ENCODE measurements at places on chromosomes 6 and 20. TPM values are rescaled to one million over a fixed set of nuclear protein-coding genes. Genes with fewer than 3 reads are reported as not detected.

The MYCT1 gene
- 104 TPM for total RNA-seq

The BMP6 gene
- total RNA-seq: 190 TPM

The C6orf47 gene
- total RNA-seq: 21.0 TPM

The SIRPB2 gene
- total RNA-seq: 0.47 TPM

The VWA7 gene
- total RNA-seq: 0.09 TPM

The SPINT3 gene
- not detected for total RNA-seq

All from endothelial cell of coronary artery (primary cell).